ENCODE measurements at places on chromosomes 4 and X.

DNA sequence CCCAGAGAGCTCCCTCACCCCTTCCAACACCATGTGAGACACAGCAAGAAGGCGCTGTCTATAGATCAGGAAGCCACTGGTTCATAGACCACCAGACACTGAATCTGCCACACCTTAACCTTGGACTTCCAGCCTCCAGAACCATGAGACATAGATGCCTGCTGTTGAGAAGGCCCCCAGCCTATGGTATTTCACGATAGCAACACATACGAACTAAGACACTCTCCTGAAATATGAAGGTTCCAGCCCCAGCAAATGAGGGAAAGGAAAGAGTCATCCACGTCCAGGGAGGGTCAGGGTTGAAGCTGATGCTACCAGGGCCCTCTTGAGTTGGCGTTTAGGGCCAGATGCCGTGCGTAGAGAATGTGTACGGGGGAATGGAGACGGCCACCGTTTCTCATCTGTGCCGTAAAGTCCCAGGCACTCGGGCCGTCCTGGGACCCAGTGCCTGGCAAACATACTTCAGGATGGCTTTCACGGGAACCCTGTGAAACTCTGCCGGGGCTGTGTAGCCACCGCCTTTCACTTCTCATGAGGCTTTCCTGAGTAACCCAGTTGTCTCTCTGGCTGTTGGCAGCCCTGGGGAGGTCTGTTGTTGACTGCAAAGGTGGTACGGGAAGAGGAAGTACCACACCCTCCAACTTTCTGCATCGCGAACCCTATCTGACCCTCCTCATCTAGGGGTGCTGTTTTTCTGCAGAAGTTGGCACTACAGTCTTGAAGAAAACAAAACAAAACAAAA, 17.7 kb upstream of the P2RY8 start:
- DNase-seq: no peak

- DNase-seq: no peak
These were observed 149.3 kb downstream of the AMMECR1 start for GRCh38 chrX:110168585-110168984.

- no peak for DNase-seq
These were observed 534 bp downstream of the MSX1 start for GRCh38 chr4:4859799-4860599.

DNA sequence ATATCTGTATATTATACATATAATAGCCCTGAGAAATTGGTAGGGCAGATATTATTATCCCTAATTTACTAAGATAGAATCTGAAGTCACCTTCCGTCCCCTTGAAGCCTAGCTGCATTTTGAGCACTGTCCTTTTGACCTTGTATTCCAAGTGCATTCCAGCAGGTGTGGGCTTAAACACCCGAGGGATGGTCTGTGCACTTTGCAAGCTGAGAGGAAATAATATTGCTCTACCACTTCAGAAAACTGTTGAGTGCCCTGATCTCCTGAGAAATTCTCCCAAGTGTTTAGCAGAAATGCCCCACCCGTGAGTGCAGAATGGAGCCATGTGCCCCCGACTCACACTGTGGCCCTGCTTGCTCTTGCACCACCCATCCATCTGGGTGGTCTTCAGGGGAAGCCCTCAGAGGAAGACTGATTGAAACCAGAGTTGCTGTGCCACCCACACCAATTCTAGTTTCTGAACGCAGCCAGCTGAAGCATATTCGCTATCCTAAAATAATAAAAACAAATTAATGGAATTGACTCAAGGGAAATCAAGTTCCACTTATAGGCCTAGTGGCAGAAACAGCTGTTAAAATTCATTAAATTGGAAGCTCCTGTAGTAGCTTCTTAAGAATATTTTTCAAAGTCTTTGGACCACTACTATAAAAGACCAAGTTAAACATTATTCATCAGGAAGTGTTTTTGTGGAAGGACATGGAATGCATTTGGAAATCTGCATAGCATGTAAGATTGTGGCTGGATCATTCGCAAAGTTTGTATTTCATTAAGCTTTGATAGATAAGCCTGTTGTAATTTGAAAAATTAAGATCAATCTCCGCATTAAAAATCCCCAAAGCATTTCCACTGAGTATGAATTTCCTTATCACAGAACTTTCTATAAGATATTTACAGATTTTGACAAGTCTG, 41.3 kb upstream of the PRKG2 start:
- DNase-seq: no peak

DNA sequence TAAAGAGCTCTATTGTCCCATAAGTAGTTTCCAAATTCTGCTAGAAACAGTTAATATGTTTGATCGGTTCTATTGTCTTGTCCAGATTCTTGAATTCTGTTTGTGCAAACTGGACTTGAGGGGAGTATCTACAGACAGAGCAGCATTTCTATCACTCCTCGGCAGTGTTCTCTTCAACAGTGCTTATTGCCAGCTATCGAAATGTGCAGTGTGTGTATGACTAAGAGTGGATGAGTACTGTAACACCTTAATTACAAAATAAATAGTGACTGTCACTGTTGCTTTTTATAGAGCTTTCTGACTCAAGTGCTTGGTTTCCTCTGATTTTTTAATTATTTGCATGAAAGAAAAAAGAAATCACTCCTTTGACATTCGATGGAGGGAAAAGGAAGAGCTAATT, 274.6 kb downstream of the RPA4 start:
- no peak for DNase-seq

GRCh38 chr4:159071178-159071968, 31.5 kb upstream of the RAPGEF2 start:
- DNase-seq: no peak

GRCh38 chr4:45410701-45411210, 684.4 kb upstream of the GNPDA2 start:
- no peak for DNase-seq

DNA sequence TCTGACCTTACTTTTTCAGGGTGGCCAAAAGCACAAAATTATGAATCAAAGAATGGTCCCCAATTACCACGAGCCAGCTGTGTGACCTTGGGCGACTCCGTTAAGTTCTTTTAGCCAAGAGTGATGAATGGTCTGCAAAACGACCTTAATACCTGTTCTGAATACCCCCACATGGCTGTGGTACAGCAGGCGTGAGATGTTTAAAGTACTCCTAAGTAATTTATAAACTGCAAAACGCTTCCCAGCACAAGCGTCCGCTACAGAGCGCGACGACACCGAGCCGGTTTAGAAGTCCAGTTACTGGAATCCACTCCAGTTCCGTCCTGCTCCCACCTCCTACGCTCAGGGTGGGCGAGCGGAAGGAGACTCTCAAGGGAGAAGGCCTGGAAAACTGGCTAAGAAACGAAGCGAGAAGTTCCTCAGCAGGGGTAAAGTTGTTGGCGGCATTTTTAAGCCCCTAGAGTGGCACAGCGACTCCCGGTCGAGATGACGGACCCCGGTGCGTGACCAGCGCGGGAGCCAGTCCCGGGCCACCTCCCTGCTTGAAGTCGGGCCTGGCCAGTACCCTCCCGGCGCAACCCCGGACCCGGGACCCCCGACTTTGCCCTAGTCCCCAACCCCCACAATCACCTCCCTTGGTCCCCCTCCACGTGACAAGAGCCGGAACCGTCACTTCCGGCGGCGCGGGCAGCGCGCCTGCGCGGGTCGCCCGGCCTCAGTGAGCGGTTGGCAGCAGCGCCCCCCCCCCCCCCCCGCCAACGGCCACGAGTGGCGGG, 659 bp upstream of the BMP2K start:
- DNase-seq: peak; percentile 69

GRCh38 chrX:7019555-7019954, 128.0 kb upstream of the STS start:
- no peak for DNase-seq

DNA sequence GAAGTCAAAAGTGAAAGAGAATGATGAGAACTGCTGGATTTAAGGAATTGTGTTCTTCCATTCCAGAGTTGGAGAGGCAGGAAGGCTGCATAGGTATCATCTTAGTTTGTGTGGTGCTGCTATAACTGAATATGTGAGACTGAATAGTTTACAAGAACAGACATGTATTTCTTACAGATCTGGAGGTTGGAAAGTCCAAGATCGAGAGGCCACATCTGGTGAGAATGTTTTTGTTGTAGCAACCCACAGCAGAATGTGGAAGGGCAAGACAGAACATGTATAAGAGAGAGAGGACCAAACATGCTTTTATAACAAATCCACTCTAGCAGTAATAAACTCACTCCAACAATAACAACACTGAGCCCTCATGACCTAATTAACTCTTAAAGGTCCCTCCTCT, 408.6 kb downstream of the FAM47B start:
- DNase-seq: no peak

DNA sequence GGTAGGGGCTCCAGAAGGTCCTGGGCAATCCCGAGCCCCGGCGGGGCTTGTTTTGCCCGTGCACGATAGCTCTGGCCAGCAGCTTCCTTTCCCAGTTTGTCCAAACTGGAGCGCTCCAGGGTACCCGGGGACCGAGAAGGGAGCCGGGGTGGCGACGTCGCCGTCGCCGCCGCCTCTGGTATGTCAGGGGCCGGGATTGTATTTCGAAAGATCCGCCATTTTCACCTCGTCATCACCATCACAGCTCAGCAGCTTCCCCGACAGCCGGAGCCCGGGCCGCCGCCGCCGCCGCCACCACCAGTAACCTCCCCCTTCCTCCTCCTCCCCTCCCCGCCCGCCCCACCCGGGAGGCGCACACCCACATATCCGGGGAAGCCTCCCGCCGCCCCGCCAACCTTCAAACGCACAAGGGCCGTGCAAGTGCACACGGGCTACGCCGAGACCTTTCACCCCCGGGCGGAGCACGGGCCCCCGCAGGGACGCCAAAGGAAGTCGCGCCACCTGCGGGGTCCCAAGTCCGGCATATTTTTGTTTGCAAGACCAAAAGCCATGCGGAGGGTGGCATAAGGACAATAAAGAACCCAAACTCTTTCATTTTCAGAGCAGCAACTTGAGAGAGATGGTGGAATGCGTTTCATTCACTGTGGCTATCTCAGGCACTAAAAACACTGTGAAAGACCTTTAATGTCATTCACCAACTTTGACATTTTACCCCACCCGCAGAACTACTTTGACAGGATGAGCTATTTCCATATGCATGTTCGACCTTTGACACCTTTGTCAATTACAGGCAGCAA, at the start of gene LIN54:
Gene LIN54 (minus strand): TSS at position 302 of the 797 bp plus-strand sequence. CDS start 25,979 bp downstream, outside the sequence.
- DNase-seq: peak; percentile 73

DNA sequence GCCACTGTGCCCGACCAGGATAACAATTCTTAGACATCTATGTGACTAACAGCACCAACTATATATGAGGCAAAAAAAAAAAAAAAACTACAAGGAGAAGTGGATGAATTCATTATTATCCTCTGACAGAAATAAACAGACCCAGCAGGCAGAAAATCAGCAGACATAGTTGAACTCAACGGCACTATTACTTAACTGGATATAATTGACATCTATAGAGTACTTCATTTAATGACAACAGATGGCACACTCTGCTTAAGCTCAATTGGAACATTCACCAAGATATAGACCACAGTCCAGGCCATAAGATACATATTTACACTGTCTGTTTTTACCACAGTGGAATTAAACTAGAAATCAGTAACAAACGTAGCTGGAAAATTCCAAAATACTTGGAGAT, 13.3 kb downstream of the CLDN22 start:
- DNase-seq: no peak

DNA sequence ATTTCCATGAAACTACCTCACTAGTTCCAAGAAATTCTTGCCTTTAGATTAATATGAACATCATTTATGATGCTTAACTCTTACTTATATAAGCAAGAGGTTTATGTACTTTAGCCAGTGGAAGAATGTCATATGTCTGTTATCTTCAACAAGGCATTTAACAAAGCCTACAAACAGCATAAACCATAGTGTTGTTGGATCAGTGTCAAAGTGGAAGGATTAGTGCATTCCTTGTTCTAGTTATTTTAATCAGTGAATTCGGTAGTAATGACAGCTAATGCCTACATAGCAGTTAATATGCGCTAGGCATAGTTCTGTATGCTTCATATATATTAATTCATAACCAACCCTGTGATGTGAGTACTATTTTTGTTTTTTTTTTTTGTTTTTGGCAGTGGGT, 3.1 kb downstream of the PI4K2B start:
- no peak for DNase-seq

GRCh38 chrX:21056622-21057021, 317.6 kb upstream of the CNKSR2 start:
- DNase-seq: no peak

DNA sequence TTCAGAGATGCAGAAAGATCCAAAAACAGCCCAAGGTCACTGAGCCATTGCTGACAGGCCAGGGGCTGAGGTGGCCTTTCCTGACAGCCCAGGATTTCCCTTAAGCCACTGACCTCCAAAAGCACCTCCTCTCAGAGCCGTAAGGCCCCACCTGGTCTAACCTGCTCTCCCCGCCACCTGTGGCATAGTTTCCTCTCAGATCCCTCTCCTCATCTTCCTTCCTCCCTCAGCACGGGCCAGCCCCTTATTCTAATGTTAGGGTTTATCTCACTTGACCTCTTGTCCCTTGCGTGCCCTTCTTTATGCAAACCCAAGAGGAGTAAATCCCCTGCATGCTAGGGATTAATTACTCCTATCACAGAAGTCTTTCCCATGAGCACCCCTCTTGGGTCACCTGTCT, 113.0 kb downstream of the RBM47 start:
- no peak for DNase-seq

DNA sequence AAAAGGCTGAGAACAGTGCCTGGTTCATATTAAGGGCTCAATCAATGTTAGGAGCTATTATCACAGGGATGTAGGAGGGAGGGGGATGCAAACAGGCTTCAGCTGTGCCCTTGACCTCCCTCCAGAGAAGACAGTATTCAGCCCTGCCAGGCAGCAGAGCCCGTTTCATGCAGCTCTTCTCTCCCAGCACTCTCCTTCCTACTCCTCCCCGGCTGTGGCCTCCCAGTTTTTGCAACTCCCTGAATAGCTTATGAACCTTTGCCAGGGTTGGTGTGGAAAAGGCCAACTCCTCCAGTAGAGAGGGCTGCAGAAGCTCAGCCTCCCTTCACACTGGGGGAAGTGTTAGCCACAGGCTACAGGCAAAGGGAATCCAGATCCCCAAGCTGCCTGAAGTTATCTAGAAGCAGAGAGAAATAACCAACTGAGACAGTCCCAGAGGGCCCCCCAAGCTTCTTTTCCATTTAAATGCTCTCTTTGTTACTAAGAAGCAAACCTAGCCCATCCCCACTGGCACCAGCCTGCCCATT, 31.7 kb upstream of the APLN start:
- no peak for DNase-seq

DNA sequence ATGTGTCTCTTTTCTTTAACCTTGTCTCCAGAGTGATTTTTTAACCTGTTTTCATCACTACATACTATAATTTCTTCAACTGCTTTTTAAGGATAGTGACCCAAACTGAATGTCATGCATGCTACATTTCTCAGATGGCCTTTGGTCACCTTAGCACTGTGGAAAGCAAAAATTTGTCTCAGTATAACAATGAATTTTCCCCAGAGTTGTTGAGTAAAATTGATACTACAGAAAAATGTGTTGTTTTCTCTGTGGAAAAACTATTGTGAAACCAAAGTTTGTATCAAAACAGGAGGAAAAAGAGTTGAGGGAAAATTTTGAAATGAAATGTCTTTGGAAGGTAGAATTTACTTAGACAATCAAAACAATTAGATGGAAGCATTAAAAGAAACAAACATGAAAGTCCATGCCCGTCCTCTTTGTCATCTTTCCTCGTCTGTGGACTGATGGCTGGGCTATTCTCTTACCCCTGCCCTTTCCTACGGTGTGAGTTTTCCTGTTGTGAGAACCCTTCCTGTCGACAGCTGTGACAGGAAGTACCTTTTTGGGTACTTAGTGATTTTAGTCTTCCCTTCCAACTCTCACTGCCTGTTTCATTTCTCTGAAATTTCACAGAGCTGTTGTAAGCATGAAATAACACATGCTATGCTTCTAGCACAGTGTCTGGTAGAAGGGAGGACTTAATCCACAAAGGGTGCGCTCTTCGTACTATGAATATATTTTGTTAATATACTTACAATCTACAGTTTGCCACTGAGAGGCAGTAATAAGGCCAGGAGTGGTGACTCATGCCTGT, 50.8 kb downstream of the LRP2BP start:
- DNase-seq: no peak
